NB4 (cell line): ENCODE measurements at places on chromosomes 16 and 17.

DNA sequence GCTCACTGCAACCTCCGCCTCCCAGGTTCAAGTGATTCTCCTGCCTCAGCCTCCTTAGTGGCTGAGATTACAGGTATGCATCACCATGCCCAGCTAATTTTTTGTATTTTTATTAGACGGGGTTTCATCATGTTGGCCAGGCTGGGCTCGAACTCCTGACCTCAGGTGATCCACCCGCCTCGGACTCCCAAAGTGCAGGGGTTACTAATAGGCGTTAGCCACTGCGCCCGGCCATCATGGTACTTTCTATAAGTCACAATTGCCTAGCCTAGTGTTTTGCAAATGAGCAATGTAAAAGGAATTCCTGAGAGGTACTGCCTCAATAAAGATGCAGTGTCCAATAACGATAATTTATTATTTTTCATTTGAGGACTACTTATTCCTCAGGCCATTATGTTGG is 13.9 kb upstream of the PSMC3IP start:
- DNase-seq = no peak

GRCh38 chr16:1863681-1864460 is 8.1 kb downstream of the MEIOB start:
- peak; percentile 61 for DNase-seq

- DNase-seq = no peak
These were observed 131.6 kb downstream of the CHD9NB start for GRCh38 chr16:52921104-52921503.

DNA sequence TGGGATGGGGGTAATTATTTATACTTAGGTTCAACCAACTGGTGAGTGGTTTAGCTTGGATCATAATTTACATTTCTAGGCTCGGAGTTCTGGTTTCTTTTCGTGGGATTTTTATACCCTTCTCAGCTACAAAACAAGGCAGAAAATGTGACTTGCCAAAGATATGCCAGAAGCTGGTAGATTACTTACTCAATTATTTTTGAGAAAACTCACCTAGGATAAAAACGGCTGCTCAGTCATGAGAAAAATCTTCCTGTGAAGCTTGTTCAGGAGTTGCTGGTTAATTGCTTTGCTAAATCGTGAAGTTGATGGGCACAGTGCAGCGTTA is 1.1 kb downstream of the NDEL1 start:
- no peak for DNase-seq

GRCh38 chr17:81579821-81580321 is 27.7 kb upstream of the FAAP100 start:
- DNase-seq = no peak

- DNase-seq = no peak
These were observed 135.7 kb downstream of the PRKCA start for GRCh38 chr17:66438101-66438500.

GRCh38 chr17:38752308-38753070 is at the start of gene PSMB3:
Gene PSMB3, plus strand, starts transcription at chr17:38752741. Its CDS starts 86 bp downstream, at chr17:38752827.
- DNase-seq = peak; percentile 100

DNA sequence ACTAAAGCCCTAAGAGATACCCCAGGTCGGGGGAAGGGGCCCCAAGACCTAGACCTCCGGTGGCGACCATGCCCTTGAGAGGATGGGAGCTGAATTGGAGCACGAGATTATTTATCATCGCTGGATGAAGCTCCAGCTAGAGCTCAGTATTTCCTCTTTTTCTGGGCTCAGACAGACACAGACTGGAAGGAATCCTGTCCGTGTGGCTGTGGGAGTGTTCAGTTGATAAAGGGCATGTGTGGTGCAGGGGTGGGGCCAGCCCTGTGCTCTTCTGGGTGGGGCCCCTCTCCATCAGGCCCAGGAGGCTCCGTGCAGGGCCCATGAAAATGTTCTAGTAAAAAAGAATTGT is 6.3 kb upstream of the CBX4 start:
- peak; percentile 74 for DNase-seq

GRCh38 chr16:77307426-77308162 is 108.4 kb downstream of the SYCE1L start:
- no peak for DNase-seq

- no peak for DNase-seq
These were observed 89.8 kb downstream of the HS3ST2 start for GRCh38 chr16:22903716-22904115.

GRCh38 chr17:740240-741017 is 8.0 kb downstream of the TLCD3A start:
- peak; percentile 86 for DNase-seq

DNA sequence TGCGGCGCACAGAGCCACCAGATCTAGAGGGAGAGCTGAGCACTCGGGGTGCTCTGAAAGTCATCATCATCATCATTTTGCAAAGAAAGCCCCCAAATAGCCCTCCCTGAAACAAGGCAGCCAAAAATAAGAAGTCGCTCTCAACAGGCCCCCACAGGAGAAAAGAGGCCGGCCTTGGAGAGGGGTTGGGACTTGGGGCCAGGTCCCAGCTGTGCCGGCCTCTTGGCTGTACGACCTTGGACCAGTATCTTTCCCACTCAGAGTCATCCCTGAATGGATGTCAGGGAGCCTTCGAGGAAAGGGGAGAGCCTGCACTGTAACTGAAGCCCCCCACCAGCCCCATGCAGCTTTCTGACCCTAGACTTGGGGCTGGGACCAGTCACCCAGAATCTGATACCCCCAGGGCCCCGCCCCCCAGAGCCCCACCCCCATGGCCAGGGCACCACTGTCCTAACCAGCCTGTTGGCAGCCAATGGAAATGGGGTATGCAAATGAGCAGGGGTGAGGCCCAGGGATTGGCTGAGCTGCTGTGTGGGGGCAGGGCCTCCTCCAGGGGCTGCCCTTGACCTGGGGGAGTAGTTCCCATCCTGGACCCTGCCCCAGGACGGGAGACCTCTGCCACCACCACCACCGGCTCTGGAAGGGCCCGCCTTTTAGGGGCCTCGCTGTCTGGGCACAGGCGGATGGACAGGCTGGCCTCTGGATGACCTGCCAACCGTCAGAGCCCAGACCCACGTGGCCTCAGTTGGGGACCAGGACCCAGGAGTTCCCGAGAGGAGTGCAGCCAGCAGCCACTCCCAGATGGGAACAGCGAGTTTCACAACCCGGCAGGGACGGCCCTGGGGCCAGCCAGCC is 15.4 kb downstream of the ZFPM1 start:
- peak; percentile 87 for DNase-seq

GRCh38 chr17:65193716-65194293 is 56.6 kb downstream of the RGS9 start:
- DNase-seq = no peak

- no peak for DNase-seq
These were observed 5.1 kb downstream of the ARMC5 start for GRCh38 chr16:31464348-31464769.

GRCh38 chr17:45307290-45308015 is 9.4 kb downstream of the MAP3K14 start:
- DNase-seq = peak; percentile 77

DNA sequence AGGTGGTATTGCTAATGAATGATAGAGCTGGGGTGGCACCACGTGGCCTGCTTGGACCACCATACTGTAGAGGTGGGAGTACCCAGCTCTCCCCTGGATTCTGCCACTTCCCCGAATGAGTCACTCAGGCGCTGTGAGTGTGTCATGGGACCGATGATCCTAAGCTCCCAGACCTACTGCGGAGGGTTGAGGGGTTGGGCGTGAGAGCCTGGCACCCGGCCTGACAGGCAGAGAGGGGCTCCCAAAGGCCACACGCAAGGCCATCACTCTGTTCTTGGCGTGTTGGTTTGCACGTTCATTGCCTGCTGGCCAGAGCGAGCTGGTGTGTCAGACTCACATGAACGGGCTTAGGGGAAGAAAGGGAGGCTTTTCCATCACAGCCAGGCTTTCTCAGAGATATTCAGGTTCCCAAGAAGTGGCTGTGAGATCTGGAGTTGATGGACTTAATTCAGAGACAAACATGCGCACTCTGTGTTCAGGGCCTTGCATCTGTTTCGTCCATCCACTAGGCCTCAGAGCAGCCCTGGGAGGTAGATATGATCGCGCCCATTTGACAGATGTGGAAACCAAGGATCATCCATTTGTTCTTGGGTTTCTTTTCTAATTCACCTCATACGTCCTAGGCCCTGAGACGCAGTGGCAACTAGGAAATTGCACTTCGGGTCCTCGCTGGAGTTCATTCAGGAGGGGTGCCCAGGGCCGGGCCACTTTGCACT is 41.4 kb downstream of the CMIP start:
- peak; percentile 39 for DNase-seq

GRCh38 chr17:5424909-5425308 is 4.9 kb downstream of the RPAIN start:
- no peak for DNase-seq

DNA sequence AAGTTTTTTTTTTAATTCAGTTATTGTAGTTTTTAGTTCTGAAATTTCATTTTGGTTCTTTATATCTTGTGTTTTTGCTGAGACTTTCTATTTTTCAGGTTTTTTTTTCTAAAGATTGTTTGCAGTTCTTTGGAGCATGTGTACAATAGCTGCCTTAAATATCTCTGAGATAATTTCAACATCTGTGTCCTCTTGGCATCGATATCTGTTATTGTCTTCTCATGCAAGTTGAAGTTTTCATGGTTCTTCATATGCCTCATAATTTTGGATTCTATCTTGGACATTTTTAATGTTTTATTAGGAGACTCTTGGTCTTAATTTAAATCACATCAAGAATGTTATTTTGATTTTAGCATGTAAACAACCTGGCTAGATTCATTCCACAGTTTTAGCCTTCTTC is 22.8 kb downstream of the COX11 start:
- DNase-seq = no peak

GRCh38 chr17:16286947-16287562 is 66.2 kb downstream of the CENPV start:
- peak; percentile 52 for DNase-seq

DNA sequence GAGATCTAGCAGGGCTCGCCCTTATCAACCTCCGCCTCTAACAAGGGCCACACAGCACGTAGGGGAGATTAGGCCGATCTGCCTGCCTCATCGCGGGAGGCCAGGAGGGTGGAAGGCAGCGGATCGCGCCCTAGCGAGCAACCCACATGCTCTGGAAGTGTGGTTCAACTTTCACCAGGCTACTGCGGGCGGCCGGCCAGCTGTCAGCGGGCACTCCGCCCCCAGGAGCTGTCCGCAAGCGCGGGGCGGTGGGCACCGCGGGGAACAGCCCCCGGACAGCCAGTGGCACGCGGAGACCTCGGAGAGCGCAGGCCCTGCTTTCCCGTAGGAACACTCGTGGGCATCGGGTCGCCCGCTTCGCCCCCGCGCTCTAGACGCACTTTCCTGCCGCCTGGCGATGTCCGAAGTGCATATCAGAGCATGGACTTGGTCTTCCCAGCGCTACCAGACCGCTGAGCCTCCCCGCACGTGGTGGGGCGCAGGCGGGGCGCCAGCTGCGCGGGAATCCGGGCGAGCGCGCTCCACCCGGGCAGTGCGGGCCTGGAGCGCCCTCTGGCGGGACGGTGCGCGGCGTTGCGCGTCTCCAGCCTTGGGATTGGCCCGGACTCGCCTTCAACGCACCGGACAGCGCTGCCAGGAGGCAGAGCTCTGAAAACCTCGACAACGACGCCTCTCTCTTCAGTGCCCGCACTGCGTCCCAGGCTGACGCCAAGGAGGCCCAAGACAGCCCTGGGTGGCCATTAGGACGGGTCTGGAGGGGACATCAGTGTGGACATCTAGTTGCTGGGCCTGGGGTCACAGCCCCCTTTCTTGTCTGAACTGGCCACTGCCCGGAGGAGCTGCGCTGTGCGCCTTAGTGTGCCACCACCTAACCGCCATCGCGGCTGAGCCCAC is 3.6 kb upstream of the ZNHIT3 start:
- peak; percentile 84 for DNase-seq

- DNase-seq = peak; percentile 36
These were observed 53.1 kb downstream of the CYB5B start for GRCh38 chr16:69477546-69477945.

- peak; percentile 89 for DNase-seq
These were observed 27.1 kb downstream of the USP10 start for GRCh38 chr16:84726669-84727467.

GRCh38 chr17:68613739-68614298 is 12.7 kb upstream of the FAM20A start:
- peak; percentile 75 for DNase-seq

GRCh38 chr17:55068862-55069811 is 100.6 kb downstream of the STXBP4 start:
- DNase-seq = no peak

GRCh38 chr16:30351586-30352419 is 3.3 kb downstream of the CD2BP2 start:
- DNase-seq = no peak

GRCh38 chr17:48244121-48244711 is 136.7 kb downstream of the SNX11 start:
- DNase-seq = peak; percentile 38

DNA sequence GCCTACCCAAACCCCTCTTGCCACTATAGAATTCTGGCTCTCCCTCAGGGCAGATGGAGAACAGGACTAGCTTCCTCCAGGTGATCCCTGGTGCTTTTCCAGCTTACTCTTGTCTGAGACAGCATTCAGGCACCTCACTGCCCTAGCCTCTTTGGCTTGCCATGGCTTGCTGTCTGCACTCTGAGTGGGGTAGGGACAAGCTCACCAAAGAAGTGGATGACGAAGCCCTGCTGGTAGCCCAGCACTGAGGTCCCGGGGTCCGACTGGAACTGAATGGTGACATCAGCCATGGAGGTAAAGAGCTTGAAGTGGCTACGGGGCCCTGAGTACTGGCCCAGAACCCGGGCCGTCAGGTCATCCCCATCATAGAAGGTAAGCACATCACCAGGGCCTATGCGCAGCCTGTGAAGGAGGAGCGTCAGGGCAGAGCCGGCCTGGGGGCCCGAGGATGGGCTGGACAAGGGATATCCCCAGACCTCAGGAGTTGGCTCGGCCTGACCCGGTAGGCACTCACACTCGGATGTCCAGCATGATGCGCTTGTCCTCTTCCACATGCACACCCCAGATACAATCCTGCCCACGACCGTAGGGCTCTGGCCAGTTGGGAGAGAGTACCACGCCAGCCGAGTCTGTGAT is 7.6 kb upstream of the PHF12 start:
- no peak for DNase-seq

DNA sequence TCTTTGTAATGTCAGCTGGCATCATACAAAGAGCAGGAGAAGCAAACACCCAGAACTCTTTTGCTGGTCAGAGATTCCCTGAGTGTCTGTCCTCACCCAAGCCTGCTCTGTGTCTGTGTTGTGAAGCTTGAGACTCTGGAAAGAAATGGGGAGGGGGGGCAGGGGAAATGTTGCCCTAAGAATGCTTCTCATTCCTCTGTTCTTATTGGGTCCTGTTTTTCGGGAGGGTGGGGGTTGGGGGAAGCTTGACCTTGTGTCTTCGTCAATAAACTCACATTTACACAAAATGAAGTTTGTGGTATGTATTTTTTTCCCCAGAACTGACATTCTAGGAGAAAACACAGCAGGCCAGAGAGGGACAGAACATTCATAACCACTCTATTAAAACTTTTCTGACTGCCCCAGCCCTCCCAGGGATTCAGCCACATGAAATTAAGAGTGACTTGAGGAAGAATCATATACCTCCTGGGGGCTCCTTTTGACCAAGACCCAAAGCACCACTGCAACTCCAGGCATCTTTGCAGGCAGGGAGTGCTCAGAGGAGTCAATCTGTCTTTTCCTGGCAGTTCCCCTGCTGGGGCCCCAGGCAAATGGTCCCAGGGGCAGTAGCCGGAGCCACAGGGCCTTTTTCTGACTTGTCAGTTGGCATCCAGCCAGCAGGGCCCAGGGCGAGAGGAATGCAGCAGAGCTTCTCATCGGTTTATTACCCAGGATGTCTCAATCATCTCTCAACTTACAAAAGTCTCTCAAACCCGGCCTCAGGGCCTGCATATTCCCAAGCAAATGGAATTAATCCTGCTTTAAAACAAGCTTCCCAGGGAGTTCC is 5.1 kb upstream of the RASL10B start:
- DNase-seq = peak; percentile 33
